ENCODE measurements at places on chromosomes 11 and 22. TPM values are rescaled to one million over a fixed set of nuclear protein-coding genes. Genes with fewer than 3 reads are reported as not detected.

The KLHL35 gene
- 2.6 TPM for total RNA-seq

- no peak for DNase-seq
Observed at GRCh38 chr11:65816696-65817095, 17.1 kb upstream of the SNX32 start.

DNA sequence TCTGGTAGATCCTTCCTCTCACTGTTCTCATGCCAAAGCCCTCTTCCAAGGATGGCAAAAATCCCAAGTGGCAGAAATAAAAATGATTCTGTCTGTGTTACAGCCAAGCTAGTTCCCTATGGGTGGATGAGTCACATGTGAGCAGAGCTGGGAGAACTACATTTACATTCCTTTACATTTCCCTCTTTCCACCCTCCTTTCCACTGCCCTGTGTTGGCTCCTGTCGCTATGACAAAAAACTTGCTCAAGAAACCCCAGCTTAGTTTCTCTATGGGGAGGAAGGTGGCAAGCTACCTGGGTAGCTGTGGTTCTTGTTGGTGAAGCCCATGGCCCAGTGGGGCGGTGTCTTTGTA lies 10.2 kb upstream of the DDB2 start:
- DNase-seq, result no peak

- no peak for DNase-seq
Observed at GRCh38 chr11:41988951-41989572, 529.6 kb upstream of the LRRC4C start.

The MIF gene
- 418 TPM for total RNA-seq

DNA sequence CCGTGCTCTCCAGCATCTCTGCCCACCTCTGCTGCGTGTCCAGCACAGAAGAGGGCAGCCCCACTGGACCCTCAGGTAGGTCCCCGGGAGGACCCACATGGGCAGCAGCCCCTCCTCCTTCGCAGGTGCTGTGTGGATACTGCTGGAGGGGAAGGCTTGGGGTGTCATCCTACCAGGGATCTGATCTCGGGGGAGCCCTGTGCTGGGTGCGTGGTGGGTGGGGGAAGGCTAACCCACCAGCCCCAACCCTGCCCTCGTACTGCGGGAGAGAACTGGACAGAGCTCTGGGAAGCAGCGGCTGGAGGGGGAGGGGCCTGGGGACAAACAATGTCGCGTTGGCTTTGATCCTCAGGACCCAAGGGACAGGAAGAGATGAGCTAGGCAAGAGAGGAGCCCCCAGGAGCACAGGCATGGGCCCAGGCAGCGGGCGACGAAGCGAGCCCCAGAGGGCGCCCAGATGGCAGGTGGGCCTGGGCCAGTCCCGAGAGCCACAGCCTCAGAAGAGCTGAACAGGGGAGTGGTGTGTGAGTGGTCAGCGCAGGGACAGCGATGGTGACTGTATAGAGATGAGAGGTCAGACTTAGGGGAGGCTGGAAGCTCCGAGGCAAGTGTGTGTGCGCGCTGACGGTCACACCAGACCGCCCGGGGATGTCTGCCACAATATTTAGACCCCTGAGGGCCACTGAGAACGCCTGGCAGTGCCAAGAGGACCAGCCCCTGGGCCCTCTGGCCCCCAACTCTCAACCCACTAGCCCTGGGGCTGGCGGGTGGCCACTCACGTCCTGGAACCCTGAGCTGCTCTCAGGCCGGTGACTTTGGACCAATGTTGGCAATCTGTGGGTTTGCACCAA lies 1.4 kb upstream of the PIM3 start:
- DNase-seq, result no peak

GRCh38 chr11:15727520-15727914 lies 612.8 kb downstream of the INSC start:
- no peak for DNase-seq

The KCNJ4 gene
- total RNA-seq, result not detected

DNA sequence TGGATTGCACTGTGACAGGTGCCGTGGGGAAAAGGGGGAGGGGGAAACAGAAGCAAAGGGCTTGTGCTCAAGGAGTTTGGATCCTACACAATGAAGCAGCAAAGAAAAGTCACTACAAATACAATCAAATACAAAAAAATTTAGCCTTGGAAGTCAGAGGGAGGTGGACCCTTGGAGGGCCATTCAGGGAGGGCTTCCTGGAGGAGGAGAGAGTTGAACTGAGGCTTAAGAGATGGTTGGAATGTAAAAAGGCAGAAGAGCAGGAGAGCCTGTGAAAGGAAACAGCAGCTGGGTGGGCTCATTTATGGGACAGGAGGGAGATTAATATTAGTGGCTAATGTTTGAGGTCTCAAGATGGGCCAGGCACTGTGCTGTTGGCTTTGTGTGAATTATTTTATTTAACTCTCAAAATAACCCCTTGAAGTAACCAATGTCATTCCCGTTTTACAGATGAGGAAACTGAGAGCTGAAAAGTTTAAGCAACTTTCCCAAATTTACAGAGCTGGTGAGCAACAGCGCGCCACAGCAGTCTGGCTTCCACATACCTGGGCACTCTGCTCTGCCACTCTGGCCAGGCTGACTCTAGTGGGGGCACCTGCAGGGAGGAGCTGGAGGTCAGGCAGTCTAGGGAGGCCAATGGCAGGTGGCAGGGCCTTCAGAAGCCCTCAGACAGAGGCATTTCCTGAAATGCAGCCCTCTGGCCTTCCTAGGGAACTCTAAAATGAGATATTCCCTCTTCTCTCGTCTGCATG lies 2.7 kb upstream of the CHST1 start:
- no peak for DNase-seq

DNA sequence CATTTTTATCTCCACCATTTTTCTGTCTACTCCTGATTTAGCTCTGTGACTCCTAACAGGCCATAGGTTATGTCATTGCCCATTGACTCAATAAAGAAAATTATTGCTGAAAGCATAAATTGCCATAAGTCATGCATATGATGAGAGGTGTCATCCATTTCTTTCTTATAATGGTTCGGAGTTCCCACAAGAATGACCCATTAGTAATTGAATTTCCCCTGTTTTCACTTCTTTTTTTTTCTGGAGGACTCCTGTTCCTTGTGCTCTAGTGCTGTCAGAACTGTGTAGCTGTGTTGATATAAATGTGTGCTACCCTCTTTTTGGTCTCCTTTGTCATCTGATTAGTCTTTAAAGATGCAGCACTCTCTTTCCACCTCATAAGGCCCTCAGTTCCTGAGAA lies 22.9 kb upstream of the CARD18 start:
- no peak for DNase-seq

DNA sequence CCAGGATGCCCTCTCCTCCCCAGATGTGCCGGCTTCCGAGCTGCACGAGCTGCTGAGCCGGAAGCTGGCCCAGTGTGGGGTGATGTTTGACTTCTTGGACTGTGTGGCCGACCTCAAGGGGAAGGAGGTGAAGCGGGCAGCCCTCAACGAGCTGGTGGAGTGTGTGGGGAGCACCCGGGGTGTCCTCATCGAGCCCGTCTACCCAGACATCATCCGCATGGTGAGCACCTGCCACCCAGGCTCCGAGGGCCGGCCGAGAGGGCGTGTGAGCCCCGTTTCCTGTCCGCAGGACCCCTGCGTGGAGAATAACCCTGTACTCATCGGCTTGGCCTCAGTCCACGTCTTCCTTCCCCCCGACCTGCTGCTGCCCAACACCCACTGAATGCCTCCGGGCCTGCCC lies 2.2 kb downstream of the PPP2R5B start:
- no peak for DNase-seq
